ENCODE measurements at places on chromosomes 6 and 20.

DNA sequence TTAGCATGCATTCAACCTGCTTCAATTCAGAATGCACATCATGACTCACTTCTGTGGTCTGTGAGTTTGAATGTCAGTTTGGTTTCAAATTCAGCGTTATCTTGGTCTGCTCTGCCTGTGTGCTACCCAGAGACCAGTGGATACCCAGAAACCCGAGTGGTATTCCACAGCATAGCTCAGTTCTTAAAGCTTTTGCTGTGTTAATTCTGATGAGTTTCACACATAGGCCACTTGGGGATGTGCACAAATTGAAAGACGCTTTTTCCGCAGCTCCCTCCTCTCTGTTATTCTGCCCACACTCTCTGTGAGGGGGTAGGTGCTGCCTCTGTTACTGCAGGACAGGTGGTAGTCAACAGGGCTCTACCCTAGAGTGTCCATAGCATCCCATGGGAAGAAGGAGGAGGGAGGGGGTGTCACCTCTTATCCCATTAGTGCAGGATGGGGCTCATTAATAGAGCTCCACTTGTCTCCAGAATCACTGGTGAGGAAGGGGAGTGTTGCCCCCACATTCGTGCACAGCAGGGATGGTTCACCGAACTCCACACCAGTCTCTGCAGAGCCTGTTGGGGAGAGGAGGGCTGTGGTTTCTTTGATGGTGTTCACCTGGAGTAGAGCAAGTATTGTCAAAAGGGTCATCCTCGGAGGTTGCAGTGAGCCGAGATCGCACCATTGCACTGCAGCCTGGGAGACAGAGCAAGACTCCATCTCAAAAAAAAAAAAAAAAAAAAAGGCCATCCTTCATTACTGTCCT, 29.2 kb upstream of the SDCBP2 start:
- no peak for DNase-seq

DNA sequence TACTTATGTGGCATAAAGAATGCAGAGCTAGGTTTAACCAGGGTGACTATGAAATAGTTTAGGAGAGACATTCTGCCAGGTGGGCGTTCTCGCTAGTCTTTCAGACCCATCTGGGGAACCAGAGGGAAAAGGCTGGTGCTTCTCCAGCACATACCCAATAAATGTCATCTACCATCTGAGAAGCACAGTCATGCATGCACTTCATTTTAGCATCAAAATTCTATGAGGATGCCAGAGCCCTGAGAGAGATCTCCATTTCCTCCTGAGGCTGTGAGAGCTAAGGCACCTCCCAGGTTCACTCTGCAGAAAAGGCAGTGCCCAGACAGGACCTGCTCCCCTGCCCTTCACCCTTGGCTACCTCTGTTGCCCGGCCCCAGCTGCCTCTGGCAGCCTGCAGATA, 231.7 kb upstream of the PRND start:
- no peak for DNase-seq

DNA sequence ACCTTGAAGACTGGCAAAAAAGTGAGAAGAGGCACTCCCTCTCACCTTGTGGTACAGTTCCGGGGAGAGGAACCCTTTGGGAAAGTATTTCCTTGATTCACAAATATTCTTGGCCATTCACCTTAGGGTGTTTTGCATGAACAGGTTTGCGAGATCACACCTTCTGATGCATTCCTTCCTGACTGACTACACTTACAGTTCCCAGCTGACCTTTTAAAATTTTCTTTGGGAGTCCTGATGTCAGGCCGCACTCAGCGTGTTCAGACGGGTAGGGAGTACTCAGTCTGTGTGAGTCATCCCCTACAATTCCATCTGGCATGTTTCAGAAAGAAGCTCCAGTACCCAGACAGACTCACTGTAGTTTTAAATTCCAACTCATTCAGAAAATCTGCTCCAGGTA, 1.7 kb downstream of the ADGRF4 start:
- no peak for DNase-seq

DNA sequence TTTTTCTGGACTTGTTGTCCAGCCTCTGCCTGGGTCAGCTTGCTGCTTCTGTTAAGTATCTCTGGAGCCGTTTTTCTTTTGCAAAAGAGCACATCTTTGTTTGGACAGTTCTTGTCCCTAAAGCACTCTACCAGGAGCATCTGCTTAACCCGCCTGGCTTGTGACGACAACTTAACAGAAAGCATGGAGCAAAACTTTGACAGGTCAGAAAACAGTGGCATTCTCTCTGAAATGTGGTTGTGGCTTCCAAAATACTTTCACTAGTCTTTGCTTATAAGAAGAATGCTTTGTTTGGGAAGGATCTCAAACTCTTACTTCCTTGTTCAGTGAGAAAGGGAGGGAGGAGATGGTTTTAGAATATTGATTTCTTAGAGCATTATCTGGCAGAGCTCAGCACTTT, 47.6 kb downstream of the CD109 start:
- no peak for DNase-seq

DNA sequence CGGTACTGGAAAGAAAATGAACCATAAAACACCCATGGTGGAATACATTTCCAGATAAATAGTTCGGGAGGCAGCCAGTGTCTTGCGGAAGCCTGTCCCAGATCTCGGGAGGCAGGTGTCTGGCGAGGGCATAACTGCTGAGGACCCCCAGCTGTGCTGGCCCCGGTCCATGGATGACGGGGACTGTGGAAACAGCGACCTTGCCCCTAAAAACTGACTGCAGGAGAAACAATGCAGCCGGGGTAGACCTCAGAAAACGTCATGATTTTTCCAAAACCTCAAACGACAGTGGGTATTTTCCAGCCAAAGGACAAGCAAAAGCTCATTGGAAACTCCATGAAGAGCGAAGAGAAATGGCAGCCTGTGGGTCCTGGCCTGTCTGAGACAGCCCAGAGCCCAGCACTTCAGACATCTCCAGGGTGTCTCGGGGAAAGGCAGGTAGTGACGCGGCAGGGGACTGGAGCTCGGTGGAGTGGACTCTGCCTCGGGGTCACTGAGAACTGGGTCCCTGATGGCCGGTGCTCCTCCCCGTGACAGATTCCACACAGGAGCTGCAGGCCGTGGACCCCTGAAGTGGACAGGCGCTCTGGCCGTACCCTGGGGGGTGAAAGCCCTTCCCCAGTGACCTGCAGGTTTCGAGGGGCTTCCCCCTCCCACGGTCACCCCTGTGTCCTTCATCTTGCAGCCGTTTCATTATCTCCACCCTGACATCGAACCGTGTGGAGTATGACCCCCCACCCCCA, 188.6 kb downstream of the SYNDIG1 start:
- no peak for DNase-seq

GRCh38 chr20:47551841-47552240, 50.2 kb downstream of the NCOA3 start:
- no peak for DNase-seq

DNA sequence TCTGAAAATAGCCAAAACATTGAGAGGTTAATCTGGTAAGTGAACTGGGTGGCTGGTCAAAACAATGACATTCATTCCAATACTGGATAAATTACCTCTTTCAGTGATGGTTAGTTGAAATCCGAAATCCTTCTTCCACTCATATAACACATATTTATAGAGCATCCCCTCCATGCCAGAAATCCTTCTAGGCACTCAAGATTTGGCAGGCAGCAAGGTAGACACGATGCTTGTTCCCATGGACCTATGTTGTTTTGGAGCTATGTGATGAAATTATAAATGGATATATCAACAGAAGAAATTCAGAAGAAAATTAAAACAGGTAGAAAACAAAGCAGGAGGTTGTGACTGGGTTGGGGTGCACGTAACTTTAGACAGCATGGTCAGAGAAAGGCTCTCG, 26.3 kb upstream of the SNRPB2 start:
- DNase-seq = no peak

DNA sequence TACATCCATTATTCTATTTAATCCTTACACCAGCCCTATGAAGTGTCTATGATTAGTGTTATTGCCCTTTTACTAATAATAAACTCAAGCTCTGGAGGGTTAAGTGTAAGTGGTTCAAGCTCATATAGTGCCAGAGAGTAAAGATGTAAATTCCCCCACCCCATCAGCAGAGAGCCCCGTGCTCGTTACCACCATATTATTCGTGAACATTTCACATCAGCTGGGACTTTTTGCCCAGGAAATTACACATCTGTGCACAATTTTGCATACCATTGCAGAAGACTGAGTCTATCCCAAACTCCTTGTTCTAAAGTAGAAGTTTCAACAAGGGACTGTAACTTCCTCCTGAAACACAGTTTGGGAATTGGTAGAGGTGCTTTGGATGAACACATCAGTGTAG, 220.1 kb downstream of the BCAS1 start:
- DNase-seq = no peak

- no peak for DNase-seq
Measured at GRCh38 chr6:147867433-147868226, 359.1 kb downstream of the SAMD5 start.

- no peak for DNase-seq
Measured at GRCh38 chr6:156839591-156840001, 62.4 kb downstream of the ARID1B start.

GRCh38 chr20:63594043-63594561, 20.1 kb upstream of the HELZ2 start:
- DNase-seq = no peak

DNA sequence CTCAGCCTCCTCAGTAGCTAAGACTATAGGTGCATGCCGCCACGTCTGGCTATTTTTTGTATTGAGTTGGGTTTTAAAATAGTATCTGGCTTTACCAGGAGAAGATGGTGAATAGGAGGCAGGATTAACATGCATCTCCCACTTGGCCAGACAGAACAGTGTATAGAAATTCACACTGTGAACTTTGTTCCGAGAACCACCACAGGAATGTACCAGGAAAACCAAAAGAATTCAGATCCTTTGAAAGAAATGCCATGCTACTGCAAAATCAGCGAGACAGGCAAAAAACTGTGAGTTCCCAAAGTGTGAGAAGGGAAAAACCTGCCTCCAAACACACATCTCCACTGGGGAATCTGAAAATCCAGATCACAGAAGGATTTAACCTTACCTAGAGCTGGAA, 327.6 kb downstream of the NKAIN2 start:
- no peak for DNase-seq

- no peak for DNase-seq
Measured at GRCh38 chr20:38307371-38308046, 3.6 kb downstream of the BPI start.

DNA sequence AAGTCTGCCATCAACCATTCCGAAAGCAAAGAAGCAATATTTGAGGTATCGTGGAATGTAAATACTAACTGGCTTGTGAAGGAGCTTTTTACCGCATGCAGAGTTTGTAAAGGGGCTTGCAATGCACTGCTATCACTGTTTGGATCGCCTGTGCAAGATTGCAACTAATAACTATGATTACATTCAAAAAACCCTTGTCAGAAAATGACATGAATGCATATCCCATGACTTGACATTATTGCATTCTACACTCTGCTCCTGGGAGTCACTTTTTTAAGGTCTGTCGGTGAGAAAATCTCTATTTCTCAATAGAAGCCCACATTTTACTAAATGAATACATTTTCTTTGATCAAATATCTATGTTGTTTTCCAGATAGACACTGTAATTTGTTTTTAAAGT, 335.4 kb upstream of the SPTLC3 start:
- DNase-seq = no peak

GRCh38 chr6:116034327-116034726, 26.4 kb downstream of the FRK start:
- DNase-seq = no peak

DNA sequence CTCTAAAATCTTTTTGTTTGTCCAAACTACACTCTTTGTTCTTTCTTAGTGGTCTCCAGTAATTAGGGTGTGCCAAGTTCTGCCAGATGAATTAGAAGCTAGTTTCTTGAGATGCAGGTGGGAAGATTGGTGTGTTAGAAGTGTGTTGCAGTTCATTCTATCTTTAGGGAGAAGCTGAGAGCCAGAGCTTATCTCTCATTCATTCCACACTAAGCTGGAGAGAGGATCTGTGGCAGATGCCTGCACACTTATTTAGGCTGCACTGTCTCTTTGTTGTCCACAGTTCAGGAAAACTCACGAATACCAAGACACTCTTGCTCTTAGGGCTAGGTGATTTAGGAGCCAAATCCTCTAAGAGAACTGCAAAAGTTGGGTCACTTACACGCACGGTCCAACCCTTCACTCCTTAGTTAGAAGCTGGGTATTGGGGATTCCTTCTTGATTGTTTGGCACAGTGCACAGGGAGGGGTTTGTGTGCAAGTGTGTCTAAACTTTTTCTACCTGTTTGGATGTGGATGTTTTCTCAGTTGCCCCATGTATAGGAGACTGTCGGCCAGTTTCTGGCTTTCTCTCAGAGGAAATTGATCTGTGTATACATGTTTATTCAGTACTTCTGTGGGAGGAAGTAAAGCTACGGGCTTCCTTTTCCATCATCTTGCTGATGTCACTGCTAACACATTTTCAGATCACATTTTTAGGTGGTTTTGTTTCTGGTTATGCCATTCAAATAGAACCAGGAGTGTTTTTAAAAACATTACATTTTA, 49.5 kb downstream of the SMAP1 start:
- no peak for DNase-seq

- no peak for DNase-seq
Measured at GRCh38 chr20:49203746-49204145, 15.5 kb upstream of the DDX27 start.

- DNase-seq = no peak
Measured at GRCh38 chr6:137341681-137342195, 122.6 kb upstream of the IFNGR1 start.

DNA sequence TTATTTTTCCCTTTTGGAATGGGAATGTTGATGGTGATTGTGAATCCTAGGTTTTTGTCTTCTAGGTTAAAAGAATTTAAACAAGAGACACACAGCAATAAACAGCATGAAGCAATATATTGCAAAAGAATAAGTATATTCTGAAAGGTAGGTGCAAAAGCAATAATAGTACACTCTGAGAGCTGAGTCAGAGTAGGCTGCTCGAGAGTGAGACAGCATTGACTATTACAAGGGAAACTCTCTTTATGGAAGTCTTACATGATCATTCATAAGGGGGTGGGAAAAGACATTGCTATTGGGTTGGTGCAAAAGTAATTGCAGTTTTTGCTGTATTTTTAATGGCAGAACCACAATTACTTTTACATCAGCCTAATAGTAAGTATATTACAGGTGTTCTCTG, 25.0 kb downstream of the FBXO5 start:
- DNase-seq = no peak

- no peak for DNase-seq
Measured at GRCh38 chr20:2833761-2834160, 6.7 kb downstream of the PCED1A start.

GRCh38 chr20:10848810-10849370, 175.1 kb upstream of the JAG1 start:
- no peak for DNase-seq

GRCh38 chr20:54217762-54218161, 9.9 kb downstream of the PFDN4 start:
- no peak for DNase-seq

DNA sequence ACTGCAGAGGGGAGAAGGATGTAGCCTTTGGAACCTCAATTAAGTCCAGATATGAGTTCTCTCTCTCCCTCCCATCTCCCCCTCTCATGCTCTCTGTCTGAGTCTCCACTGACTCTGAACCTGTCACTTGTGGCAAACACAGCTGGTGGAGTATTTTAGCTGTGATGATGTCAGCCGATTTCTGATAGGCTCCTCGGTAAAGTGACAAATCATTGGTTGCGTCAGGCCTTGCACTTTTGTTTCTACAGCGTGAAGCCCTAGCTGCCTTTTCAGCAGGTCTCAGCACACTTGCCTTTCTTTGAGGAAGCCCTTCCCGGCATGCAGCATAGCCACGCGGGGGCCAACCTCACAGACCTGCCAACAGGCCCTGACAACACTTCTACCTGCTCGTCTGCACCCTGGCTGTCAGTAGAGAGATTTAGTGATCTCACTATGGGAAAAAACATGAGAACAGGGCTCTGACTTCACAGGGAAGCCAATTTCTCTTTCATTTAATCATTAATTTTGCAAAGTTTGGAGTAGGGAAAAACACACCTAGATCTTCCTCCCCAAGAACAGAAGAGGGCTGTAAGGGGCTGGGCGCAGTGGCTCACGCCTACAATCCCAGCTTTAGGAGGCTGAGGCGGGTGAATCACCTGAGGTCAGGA, 84.4 kb downstream of the GMPR start:
- peak; percentile 47 for DNase-seq

Measured in stimulated activated CD8-positive, alpha-beta memory T cell treated with anti-CD3 and anti-CD28 coated beads, Interleukin-4, amount 100 ng/mL, for 1 hour (primary cell).